ENCODE measurements at places on chromosomes 11 and 22. TPM values are rescaled to one million over a fixed set of nuclear protein-coding genes. Genes with fewer than 3 reads are reported as not detected.

GRCh38 chr22:43343262-43343669, at the start of gene SCUBE1:
TSS of gene SCUBE1 (minus strand) at chr22:43343372. CDS start at chr22:43343261, 111 bp downstream.
- no peak for DNase-seq

DNA sequence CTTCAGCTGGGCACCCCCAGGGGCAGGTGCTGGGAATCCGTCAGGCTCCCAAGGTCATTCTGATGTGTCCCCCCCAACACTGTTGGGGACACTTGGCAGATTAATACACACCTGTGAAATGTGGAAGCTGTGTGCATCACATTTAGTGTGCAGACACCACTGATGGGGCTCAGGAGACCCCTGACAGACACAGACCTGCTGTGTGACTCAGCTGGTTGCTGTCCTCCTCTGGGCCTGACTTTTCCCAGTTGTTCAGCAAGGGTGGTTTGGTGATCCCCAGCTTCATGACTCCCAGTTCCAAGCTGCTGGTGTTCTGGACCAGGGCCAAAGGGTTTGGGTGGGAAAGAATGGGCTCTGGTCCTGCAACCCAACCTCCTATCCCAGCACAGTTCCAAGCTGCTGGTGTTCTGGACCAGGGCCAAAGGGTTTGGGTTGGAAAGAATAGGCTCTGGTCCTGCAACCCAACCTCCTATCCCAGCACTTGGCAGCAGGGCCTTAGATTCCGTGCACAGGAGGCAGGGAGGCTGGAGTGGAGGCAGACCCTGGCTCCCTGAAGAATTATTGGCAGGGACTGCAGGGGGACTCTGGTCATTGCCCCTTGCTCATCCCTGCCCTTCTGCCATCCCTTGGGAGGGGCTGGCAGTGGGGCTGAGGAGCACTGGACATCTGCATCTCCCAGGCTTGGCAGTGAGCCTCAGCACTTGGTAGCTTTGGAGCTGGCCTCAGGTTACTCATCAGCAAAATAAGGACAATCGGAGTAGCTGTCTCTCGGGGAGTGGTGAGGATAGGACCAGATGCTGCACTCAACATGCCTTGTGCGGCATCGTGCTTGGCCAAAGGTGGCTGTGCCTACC, 8.4 kb upstream of the OMP start:
- no peak for DNase-seq

DNA sequence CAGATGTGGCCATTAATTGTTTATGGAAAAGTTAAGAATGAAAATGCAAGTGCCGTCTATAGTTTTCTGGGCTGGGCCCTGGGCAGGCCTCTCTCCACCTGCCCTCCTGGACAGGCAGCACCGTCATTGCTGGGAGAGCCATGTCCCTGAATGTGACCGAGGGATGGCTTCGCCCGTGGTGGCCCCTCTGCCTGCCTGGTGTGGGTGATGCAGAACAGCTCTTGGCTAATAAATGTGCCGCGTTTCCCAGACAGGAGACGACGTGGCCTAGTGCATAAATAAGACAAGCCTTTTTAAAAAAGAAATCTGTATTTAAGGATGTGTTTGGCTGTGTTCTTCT, 407.3 kb downstream of the TBC1D22A start:
- no peak for DNase-seq

DNA sequence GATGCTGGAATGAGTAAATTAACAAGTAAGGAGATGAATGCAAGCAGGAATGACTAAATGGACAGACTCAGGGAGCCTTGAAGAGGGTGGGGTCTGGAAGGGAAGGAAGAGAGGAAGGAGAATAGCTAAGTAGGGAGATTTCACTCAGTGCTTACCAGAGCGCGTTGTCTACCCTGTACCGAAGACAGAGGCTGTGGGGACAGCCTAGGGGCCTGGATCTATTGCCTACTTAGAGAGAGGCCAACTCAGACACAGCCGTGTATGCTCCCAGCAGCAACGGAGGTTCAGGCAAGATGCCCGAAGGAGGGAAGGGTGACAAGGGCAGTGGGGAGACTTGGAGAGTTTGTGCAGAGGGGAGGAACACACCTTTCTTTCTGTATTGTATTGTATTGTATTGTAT, at the start of gene FOLR2:
Gene FOLR2, plus strand, starts transcription at position 157 of the 400 bp plus-strand sequence. CDS start 1,791 bp downstream, outside the sequence.
- no peak for DNase-seq

GRCh38 chr22:31440681-31441080, 41.3 kb downstream of the DRG1 start:
- DNase-seq = no peak

- no peak for DNase-seq
Measured at GRCh38 chr22:42884616-42885375, 27.7 kb upstream of the ARFGAP3 start.

- DNase-seq = no peak
Measured at GRCh38 chr11:79691445-79691844, 250.6 kb upstream of the TENM4 start.

- no peak for DNase-seq
Measured at GRCh38 chr11:115581871-115582639, 77.8 kb upstream of the CADM1 start.

DNA sequence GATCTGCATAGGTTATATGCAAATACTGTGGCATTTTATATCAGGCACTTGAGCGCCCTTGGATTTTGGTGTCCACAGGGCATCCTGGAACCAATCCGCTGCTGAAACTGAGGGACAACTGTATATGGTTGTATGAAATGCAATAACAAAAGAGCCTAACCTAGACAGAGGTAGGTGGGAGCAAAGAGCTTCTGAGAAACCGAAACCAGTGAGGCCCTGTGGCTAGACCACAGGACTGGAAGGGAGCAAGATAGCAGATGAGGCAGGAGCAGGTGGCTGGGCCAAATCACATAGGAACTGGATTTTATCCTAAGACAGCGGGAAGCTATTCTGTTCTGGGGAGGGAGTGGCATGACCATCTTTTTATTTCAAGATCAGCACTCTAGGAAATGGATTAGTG, 30.1 kb downstream of the RCN1 start:
- DNase-seq = no peak

GRCh38 chr11:22657101-22657694, 9.2 kb upstream of the GAS2 start:
- DNase-seq = no peak

DNA sequence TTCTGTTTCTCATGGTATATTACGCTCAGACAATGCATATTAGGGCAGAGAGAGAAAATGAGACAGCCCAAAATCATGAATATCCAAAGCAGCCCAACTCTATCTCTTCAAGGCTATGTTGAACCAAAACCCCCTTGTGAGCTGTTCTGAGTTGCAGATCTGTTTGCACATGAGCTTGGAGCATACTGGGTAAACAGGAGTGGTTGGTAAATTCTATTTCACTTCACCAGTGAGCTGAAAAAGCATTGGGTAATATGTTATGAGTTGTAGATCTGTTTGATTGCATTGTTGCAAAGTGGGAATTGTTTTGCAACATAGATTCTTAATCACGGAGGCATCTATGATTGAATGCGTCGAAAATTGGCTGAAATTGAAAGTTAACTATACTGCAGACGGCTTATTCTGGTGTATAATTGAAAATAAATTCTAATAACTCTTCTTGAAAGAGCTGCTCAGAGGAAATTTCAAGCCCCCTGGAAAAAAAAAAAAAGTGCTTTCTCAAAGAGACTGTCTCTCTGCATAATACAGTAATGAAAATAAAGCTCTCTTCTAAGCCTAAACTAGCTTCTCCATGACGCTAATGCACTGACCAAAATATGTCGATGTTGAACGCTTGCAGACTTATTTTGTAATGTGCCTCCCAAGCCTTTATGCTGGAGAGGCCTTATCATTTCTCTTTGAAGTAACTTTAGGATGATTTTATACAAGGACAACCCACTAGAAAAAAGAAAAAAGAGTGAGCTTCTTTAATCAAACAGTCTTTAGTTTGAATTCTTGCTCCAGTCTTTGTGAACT, 263.7 kb downstream of the NTM start:
- no peak for DNase-seq

DNA sequence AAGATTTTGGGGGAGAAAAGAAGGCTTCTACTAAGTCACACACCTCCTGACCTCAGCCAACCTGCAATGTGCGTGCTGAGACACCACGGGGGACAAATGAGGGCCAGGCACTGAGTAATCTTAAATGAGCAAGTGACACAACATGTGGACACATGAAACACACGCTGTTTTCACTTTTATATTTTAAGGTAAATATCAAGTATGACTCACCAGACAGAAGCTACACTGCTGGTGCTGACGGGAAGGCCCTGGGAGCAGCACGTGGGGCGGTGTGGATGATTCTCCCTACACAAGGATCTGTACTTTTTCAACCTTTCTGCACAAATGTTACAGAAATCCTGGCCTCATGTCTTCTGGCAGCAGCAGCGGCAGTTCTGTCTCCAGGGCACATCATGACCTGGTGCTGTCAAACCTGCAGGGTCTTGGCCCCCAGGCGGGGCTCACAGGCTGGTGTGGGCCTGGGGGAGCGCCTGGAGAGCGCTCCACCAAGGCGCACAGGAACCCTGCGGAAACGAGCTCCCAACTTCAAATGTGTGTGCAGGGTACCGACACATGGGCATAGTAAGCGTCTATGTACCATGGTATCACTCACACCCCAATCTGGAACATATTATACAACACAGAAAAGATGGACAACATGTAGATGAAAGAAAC, 61.7 kb downstream of the DGCR2 start:
- DNase-seq = no peak

DNA sequence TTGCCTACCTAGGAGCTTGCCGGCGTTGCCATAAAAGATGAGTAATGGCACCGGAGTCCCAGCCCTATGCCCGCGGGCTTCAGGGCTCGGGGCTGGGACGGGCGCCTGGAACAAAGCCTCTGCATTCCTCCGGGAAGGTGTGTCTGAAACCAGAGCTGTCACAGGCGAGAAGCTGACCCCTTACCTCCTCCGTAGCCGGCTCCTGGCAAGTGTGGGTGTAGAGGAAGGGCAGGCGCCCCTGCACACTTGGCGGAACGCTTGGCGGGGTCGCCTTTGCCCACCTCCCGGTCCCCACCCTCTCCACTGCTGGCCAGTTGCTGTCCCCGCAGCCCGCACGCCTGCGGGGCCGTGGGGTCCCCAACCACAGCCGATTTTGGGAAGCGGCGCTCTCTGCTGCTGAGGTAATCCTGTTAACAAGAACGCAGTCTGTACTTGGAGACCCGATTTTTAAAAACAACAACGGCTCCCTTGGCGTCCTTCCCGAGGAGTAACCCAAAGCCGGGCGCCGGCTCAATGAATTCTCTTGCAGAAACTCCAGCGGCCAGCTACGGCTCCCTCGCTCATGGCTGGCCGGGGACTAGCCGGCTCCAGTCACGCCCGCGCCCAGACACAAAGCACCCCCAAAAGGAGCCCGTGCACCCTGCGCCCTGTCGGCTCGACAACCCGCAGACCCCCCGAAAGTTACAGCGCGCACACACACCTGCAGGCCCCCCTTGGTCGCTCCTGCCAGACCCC, 89.2 kb downstream of the PLEKHA7 start:
- DNase-seq = no peak

GRCh38 chr11:67648140-67648795, 2.3 kb downstream of the ACY3 start:
- DNase-seq = no peak

DNA sequence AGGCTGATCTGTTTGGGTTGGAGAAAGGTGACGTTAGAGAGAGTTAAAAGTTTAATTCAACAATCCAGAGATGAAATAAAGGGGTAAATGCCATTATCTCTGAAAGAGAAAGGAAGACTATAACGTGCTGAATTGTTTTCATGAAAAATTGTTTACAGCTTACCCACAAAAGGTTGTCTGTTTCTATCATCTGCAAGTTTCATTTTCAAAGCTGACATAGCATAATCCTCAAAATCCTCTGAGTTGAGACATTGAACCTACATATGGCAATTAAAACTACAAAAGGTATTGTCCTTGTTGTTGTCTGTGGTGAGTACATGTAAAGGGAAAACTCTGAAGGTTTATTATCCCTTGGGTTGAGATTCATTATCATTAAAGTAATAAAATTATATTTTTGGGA, 569.9 kb downstream of the LUZP2 start:
- DNase-seq = no peak

DNA sequence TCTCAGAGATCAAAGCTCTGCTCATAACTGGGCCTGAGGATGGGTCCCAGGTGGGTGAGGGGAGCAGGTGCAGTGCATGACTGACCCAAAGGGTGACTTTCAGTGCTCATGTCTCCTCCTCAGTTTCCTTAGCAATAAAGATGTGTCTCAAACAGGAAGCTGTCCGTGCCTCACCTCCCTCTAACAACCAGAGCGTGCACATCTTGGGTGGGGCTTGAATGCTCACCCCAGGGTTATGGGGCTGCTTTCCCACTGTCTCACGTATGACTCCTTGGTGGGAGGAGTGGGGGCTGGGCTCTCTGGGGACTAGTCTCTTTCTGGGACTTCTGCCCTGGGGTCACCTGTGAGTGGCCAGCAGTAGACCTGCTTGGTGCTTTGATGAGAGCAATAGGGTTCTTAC, 53.9 kb upstream of the PHOX2A start:
- DNase-seq = no peak

- DNase-seq = no peak
Measured at GRCh38 chr11:34458525-34458924, 19.8 kb downstream of the CAT start.

GRCh38 chr11:61152816-61153592, 8.2 kb downstream of the VPS37C start:
- no peak for DNase-seq

DNA sequence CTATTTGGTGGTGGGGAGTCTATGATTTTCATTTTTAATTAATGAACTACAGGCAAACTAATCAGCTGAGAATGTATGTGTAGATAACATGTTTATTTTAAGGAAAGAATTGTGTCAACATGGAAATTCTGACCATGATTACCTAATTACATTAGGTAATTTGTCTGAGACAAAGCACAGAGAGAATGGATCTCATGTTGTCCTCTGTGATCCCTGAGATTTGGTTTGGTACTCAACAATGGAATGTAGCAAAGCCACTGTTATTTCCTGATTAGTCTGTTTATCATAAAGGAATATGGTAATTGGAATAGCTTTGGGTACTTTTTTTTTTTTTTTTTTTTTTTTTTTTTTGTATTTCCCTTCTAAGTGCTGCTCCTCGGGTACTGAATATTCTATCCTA, 718.8 kb upstream of the ARHGAP42 start:
- DNase-seq = no peak

GRCh38 chr11:118193910-118194566, 17.6 kb upstream of the SCN2B start:
- DNase-seq = no peak

DNA sequence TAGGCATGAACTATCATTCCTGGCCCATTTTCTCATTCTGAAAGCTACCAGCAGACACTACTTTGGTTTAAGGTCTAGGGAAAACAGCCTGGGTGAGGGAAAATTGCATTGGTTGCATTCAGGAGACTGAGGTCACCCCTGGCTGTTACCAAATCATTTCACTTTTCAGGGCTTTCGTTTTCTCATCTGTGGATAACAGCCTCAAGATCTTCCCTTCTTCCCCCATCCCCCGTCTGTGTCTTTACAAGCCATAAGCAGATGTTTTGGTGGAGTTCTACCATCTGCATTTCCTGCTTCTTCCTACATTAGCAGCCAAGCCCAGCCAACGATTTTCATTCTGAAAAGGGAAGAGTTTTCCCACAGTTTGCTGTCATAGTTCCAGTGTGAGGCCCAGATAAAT, 130.4 kb downstream of the HIPK3 start:
- peak; percentile 48 for DNase-seq

GRCh38 chr11:15886866-15887265, 469.5 kb downstream of the SOX6 start:
- no peak for DNase-seq

The TMEM191C gene
- total RNA-seq = 1.3 TPM

The MS4A3 gene
- not detected for total RNA-seq

The CCDC81 gene
- 0.19 TPM for total RNA-seq

The KRTAP5-1 gene
- total RNA-seq = not detected

The TMPRSS6 gene
- total RNA-seq = 0.31 TPM

The RAB39A gene
- total RNA-seq = 6.8 TPM

The ANO9 gene
- total RNA-seq = 37.0 TPM

The CNGA4 gene
- not detected for total RNA-seq

The IGLL1 gene
- total RNA-seq = not detected
